ENCODE measurements at places on chromosomes 3 and 15. TPM values are rescaled to one million over a fixed set of nuclear protein-coding genes. Genes with fewer than 3 reads are reported as not detected.

Gene MYL3
- total RNA-seq = 5.8 TPM

Gene DHFR2
- 0.31 TPM for total RNA-seq

Gene IL5RA
- not detected for total RNA-seq

Gene PIERCE2
- total RNA-seq = 10.9 TPM

Gene ADCY5
- total RNA-seq = 5.5 TPM

Gene TMEM40
- total RNA-seq = not detected

Gene GOLGA8J
- not detected for total RNA-seq

Gene OXTR
- 1.1 TPM for total RNA-seq

Gene ZSCAN29
- 35.6 TPM for total RNA-seq

Gene CCR4
- 0.06 TPM for total RNA-seq

Gene CCDC13
- total RNA-seq = 1.4 TPM

Gene SFMBT1
- 3.6 TPM for total RNA-seq

Gene IRAK2
- total RNA-seq = 2.4 TPM

Gene PROK2
- not detected for total RNA-seq

Gene FBXL22
- total RNA-seq = 0.43 TPM

Gene INSYN1
- 22.2 TPM for total RNA-seq

All from G401 (cell line).